Mesenteric fat pad (tissue), 1 donor: ENCODE measurements at places on chromosomes 4 and X. TPM values are rescaled to one million over a fixed set of nuclear protein-coding genes. Genes with fewer than 3 reads are reported as not detected.

- no peak for DNase-seq
Measured at GRCh38 chrX:41935832-41936231, 12.5 kb upstream of the CASK start.

DNA sequence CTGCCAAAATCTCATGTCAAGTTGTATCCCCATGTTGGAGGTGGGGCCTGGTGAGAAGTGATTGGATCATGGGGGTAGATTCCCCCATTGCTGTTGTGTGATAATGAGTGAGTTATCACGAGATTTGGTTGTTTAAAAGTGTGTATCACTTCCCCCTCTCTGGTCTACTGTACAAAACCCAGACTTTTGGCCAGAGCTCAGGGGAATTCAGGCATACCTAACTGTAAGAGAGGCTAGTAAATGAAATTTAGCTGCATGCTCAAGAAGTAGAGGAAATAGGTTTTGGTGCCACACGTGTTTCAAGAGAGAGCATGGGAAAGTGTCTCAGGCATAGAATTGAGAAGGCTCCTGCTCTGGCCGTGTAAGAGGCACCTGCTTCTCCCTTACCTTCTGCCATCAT lies 190.5 kb upstream of the GALNTL6 start:
- no peak for DNase-seq

C4orf51 gene
- total RNA-seq: not detected

HTN1 gene
- not detected for total RNA-seq

PAGE4 gene
- not detected for total RNA-seq

- no peak for DNase-seq
Measured at GRCh38 chr4:7629501-7630254, 194.9 kb upstream of the PSAPL1 start.

POF1B gene
- total RNA-seq: 0.32 TPM

DAPP1 gene
- 4.9 TPM for total RNA-seq

- no peak for DNase-seq
Measured at GRCh38 chr4:47143261-47143660, 111.9 kb downstream of the GABRB1 start.

- DNase-seq: no peak
Measured at GRCh38 chrX:39678914-39679313, 418.8 kb downstream of the BCOR start.

GRCh38 chr4:150211016-150211415 lies 132.8 kb downstream of the DCLK2 start:
- DNase-seq: no peak

- DNase-seq: no peak
Measured at GRCh38 chr4:115343171-115343570, 229.8 kb upstream of the NDST4 start.
